Naive B cell (primary cell): ENCODE measurements at places on chromosomes 16 and 17. TPM values are rescaled to one million over a fixed set of nuclear protein-coding genes. Genes with fewer than 3 reads are reported as not detected.
A peak's percentile ranks its signal among the peaks of the same experiment; 100 is the strongest.

The ALDH3A1 gene
- not detected for polyA plus RNA-seq

The ADAM11 gene
- 0.13 TPM for polyA plus RNA-seq

DNA sequence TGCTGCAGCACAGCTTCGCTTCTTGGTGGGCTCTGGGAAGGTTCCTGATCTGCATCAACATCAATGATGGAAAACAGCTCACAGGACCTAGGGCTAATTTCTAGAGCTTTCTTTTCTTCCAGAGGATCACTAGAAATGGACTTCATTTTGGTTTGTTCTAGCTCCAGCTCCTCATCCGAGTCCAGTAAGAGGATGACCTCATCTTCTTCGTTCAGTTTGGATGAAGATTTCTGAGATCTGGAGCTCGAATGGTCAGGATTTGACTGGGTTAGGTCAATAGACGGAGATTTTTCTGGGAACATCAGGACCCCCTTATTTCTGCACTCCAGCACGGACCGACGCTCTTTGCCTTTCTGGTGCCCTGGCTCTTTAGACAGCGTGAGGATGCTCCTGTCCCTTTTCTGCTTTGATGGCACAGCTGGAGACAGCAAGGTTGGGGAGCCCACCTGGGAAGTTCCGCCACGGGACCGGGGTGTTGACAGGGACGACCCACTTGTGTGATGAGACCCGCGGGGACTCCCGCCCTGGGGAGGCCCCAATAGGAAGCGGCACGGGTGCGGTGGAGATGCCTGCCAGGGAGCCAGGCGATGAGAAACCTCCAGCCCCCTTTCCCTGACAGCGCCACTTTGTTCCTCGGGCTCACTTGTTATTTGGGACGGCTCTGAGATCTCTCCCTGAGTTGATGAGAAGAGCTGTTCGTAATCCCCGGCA is 12.9 kb upstream of the NLRC3 start:
- no peaks in the 10 kb centered on the region for H3K4me1 ChIP-seq
- H3K27ac ChIP-seq: no peak overlapping the region
- no peaks in the 10 kb centered on the region for H3K27me3 ChIP-seq
- H3K4me3 ChIP-seq: no peak overlapping the region

DNA sequence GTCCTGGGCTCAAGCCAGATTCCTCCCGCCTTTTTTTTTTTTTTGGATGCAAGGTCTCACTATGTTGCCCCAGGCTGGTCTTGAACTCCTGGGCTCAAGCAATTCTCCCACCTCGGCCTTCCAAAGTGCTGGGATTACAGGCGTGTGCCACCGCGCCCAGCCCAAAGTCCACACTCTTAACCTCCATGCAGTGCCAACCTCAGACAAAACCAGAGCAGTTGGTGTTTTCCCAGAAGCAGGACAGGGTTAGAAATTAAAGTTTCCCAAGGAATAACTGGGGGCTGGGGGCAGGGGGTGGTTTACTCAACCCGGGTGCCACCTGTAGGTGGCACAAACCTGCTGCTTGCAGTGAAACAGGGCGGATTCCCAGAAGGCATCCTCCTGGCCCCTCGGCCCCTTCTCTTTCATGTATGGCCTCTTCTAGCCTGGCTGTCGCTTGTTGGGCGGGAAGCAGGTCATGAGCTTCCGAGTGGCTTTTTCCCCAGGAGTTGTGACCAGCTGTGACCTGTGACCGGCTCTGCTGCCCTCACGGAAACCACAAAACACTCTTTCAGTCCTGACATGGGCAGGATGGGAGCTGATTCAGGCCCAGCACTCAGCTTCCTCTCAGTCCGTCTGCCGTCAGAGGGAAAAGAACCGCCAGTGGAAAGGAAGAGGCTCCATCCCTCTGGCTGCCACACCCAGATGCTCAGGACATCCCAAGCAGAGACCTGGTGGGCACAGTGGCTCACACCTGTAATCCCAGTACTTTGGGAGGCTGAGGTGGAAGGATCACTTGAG is 25.6 kb upstream of the USP7 start:
- DNase-seq: no peak
- no peak overlapping the region for H3K4me3 ChIP-seq
- H3K36me3 ChIP-seq: no peaks in the 10 kb centered on the region

DNA sequence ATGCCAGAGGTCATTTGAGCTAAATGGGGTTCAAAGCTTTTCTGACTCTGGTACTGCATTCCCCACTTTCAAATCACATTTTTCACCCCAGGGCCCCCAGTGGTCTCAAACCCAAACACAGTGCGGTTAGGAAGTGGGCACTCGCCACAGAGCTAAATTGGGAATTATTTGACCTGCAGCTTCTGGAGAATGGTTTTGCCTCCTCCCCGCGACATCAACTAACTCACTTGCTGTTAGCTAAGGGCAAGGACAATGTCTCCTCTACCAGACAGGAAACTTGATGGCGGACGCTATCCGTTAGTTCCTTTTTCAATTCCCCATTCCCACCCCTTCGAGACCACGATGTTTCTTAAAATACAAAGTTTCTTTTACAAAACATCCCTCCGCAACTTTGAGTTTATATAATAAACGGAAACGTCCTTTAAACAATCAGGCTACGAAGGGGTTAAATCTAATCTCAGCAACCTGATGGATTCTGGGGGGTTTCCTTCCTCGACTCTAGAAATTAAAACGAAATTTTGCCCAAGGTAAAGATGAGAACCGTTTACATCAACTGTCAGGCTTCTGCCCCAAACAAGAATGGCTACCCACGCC is 500 bp upstream of the KAT7 start:
- no peaks in the 10 kb centered on the region for H3K27me3 ChIP-seq
- H3K36me3 ChIP-seq: no peaks in the 10 kb centered on the region
- H3K27ac ChIP-seq: peak overlapping the region; percentile 100
- peaks cover 37% of the 10 kb centered on the region for H3K4me1 ChIP-seq

DNA sequence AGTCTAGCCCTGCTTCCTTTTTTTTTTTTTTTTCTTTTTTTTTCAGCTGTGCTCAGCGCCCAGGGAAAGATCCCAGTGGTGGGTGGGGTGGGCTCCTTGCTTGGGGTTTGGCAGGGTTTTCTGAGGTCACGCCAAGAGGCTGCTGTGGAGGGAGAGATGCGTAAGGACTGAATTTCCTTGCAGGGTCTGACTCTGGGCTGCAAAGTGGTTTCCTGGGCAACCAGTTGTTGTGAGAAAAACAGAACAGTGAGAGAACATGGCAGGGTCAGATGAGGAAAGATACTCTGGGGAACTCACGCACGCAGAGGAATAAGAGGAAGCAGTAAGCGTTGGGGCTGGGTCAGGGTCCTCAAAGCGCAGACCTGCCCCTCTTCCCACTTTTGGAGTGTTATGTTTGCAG is 119.5 kb downstream of the IRF8 start:
- H3K36me3 ChIP-seq: peaks cover 3% of the 10 kb centered on the region
- no peak overlapping the region for H3K4me3 ChIP-seq
- DNase-seq: peak; percentile 66
- H3K27ac ChIP-seq: no peak overlapping the region
- H3K4me1 ChIP-seq: peaks cover 22% of the 10 kb centered on the region
- H3K27me3 ChIP-seq: peaks cover 17% of the 10 kb centered on the region

DNA sequence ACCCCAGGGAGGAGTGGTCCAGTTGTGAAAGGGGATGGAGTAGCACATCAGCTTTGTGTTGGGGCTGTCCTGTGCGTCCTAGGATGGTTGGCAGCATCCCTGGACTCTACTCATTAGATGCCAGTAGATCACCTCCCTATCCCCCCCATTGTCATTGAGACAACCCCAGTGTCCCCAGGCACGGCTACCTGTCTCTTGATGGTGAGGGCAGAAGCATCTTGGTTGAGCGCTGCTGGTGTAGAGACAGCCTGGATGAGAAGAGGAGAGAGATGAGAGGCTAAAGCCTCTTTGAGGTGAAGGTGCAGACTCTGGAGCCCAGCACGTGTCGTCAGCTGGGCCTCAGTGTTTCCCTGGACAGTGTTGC is 55.4 kb downstream of the TNFRSF13B start:
- no peaks in the 10 kb centered on the region for H3K27me3 ChIP-seq
- H3K36me3 ChIP-seq: no peaks in the 10 kb centered on the region
- DNase-seq: no peak
- H3K4me1 ChIP-seq: peaks cover 9% of the 10 kb centered on the region
- H3K4me3 ChIP-seq: no peak overlapping the region

GRCh38 chr16:51801635-51802034 is 650.6 kb upstream of the SALL1 start:
- H3K27me3 ChIP-seq: no peaks in the 10 kb centered on the region
- no peak overlapping the region for H3K4me3 ChIP-seq
- no peaks in the 10 kb centered on the region for H3K36me3 ChIP-seq
- DNase-seq: no peak

GRCh38 chr17:61000911-61001310 is 323.3 kb downstream of the BCAS3 start:
- H3K27ac ChIP-seq: no peak overlapping the region
- no peaks in the 10 kb centered on the region for H3K4me1 ChIP-seq
- H3K27me3 ChIP-seq: no peaks in the 10 kb centered on the region
- no peak for DNase-seq

- H3K36me3 ChIP-seq: no peaks in the 10 kb centered on the region
- no peaks in the 10 kb centered on the region for H3K27me3 ChIP-seq
- no peak for DNase-seq
- peaks cover 75% of the 10 kb centered on the region for H3K4me1 ChIP-seq
- H3K4me3 ChIP-seq: peak overlapping the region; percentile 97
Measured at GRCh38 chr17:40317345-40317873, 8.4 kb downstream of the RARA start.

DNA sequence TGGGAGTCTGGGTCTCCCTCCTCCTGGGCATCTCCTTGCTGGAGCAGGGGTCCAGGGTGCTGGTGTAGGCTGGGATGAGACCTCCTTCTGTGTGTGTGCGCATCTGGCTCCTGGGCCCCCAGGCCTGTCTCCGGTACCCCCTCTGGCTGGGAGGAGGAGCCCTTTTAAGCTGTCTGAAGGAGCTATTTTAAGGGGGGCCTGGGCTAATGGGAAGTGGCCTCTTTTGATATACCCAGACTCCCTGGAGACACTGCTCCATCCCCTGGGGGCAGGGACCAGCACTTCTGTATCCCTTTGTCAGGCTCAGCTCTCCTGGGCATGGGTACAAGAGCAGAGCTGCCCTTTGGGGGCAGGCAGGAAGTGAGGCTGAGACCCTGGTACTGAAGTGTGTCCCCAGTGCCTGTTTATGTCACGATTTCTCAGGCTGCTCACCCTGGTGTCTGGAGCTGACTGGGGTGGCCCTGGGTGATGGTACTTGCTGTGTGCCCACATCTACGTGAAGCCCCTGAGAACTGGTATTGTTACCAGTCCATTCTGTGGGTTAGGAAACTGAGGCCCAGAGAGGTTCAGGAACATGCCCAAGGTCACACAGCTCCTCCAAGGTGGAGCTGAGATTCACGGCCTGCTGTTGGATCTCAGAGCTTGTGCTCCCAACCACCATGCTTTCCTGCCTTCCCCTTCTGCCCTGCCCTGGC is 6.5 kb downstream of the ADCY7 start:
- peak overlapping the region; percentile 99 for H3K4me3 ChIP-seq
- no peaks in the 10 kb centered on the region for H3K27me3 ChIP-seq
- H3K4me1 ChIP-seq: peaks cover 53% of the 10 kb centered on the region
- peak overlapping the region; percentile 99 for H3K27ac ChIP-seq
- no peak for DNase-seq
- no peaks in the 10 kb centered on the region for H3K36me3 ChIP-seq

DNA sequence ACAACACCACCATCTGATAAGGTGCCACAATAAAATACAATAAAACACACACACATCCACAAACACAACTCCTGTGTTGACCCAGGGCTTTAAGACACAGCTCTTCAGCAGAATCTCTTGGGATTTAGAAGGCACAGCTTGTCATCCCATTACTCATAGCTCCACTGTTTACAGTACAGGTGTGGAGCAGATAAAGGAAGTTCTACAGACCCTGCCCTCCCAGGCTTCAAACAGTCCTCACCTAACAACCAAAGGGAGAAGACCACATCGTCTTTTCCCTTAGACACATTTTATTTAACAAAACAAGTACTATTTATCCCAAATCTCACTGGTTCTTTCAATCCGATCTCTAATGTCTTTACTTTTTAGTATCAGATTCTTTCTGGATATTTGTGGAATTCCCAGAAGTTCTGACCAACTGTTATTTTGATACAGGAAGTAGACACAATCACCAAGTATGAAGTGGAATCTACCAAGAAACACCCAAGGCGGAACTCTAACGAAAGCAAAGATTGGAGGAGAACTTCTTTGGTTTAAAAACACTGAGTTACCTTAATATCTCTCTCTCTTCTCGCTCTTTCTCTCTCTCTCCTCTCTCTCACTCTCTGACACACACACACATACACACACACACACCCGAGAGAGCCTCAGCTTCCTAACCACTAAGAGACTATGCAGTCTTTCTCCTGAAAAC is 46.1 kb downstream of the CYTH1 start:
- H3K4me1 ChIP-seq: peaks cover 76% of the 10 kb centered on the region
- H3K27me3 ChIP-seq: no peaks in the 10 kb centered on the region
- peak overlapping the region; percentile 95 for H3K4me3 ChIP-seq
- DNase-seq: peak; percentile 51

DNA sequence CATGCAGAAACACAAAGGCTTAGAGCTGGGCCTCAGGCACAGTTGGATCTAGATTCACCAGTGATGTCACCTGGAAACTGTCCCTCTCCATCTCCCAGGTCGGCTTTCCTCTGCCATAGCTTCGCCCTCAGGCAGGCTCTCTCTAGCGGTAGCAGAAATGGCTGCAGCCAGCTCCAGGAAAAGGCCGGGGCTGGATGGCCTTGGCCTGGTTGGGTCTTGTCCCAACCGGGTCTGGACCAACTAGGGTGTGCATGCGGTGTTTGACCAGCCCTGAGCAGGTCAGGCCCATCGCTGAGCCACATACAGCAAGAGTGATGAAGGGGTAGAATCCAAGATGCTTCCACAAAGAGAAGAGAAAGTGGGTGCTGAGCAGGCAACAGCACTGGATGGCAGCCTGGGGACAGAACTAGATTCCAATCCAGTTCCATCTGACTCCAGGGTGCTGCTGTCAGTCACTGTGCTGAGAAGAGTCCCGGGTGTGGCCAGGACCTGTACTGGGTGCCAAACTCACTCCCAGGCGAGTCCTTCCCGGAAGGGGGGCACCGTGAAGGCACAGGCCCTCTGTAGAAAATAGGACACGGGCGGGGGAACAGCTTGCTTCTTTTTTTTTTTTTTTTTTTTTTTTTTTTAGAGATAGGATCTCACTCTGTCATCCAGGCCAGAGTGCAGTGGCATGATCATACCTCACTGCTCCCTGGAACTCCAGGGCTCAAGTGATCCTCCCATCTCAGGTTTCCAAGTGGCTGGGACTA is 51.8 kb downstream of the SOCS3 start:
- H3K27ac ChIP-seq: no peak overlapping the region
- H3K4me1 ChIP-seq: peaks cover 3% of the 10 kb centered on the region
- no peaks in the 10 kb centered on the region for H3K27me3 ChIP-seq
- no peak overlapping the region for H3K4me3 ChIP-seq

DNA sequence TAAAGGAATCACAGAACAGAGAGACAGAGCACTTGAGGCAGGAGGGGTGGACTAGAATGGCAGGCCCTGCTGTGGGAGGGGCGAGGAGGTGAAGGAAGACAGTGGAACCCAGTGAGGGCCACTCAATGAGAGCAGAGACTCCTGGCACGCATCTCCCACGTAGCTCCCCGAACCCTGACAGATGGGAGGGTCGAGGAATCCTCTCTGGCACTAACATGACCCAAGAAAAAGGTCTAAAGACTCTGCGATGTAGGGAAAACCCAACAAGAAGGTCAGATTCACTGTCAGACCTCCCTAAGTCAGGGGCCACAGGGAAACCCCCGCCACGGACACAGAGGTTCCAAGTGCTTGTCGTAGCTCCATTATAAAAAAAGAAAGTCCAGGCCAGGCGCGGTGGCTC is 15.0 kb downstream of the ZDHHC7 start:
- H3K36me3 ChIP-seq: no peaks in the 10 kb centered on the region
- H3K27me3 ChIP-seq: no peaks in the 10 kb centered on the region
- H3K4me3 ChIP-seq: no peak overlapping the region
- H3K4me1 ChIP-seq: no peaks in the 10 kb centered on the region
